ENCODE measurements at places on chromosomes 12 and 14. TPM values are rescaled to one million over a fixed set of nuclear protein-coding genes. Genes with fewer than 3 reads are reported as not detected.

The SDR9C7 gene
- total RNA-seq: 0.29 TPM

- no peak for DNase-seq
Measured at GRCh38 chr12:27951898-27952297, 20.6 kb downstream of the PTHLH start.

DNA sequence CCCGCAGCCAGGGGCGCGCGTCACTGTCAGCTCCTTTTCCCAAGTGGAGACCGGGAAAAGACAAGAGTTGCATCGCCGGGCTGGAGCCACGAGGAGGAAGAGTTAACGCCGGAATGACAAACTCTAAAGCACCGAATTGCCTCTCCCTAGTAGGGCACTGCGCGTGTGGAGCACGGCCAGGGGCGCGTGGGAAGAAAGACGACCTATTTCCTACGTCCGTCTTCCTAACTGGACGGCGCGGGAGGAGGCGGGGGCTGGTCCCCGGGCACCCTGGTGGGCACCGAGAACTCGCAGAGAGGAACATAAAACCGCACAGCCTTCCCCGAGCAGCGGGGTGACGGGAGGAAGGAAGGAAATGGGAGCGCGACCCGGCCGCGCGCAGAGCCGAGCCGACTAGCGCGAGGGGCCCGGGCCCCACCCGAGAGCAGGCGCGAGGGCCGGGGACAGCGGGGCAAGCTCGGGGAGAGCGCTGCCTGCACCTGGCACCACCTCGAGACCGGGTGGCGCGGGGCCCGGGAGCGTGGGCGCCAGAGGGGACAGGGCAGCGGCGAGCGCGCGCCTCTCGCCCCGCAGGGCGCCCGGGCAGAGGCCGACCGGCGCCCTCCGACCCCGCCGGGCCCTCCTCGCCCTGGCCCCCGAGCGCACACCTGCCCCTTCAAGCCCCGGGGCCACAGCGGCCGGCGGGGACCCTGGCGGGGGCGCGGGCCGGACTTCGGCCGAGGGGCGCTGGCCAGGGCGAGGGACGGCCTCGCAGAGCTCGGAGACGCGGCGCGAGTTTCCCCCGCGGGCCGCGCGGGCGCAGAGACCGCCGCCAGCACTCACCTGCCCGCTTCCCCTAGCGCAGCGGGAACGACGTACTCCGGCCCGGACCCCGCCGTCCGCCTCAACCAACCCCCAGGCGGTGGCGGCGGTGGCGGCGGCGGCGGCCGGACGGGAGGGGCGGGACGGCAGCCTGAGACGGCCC, at the start of gene SETD3:
Gene SETD3 (minus strand): TSS at position 954 of the 964 bp plus-strand sequence. CDS start 15,054 bp downstream, outside the sequence.
- no peak for DNase-seq

DNA sequence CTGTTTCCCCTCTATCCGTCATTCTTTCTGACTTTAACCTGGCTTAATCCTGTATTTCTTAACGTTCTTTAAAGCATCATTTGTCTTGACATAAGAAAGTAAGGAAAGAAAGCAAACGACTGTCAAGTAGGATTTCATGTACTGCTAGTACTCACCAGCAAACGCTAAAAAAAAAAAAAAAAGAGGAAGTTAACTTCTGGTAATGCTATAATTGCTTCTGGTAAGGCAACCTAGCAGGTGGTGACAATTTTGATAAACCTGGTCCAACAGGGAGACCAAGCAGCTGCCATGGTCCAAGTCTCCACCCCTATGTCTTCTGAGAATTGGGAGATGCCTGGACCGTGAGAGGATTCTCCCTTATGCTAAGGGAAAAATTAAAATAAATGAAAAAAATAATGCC, 306.6 kb downstream of the DAD1 start:
- DNase-seq: no peak

DNA sequence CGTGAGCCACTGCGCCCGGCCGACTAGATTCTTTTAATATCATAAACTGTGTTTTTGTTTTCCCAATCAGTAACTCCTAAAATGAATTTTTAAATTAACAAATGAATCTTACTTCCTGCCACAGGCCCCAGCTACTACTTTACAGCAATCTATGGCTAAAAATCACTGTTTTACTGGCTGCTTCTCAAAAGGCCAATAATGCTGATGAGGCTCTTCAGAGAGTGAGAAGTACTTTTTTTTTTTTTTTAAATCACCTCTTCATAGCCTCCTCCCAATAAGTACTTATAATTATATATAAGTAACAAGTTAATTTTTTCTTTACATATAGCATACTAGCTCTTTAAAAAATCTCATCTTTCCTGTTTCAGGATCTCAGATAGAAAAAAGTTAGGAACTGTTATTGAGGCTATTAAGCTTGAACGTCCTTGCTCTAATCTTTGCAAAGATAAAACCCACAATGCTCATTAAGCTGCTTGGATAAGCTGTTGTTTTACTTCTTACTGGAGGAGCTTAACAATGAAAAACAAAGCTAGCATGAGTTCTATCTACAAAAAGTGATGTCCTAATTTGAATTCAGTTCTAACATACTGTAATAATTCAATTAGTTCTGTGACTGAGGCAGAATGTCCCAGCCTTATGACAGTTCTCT, 12.8 kb upstream of the WDR20 start:
- no peak for DNase-seq

GRCh38 chr12:72274931-72275330, 2.8 kb downstream of the TRHDE start:
- no peak for DNase-seq
